ENCODE measurements at places on chromosomes 12 and 14. TPM values are rescaled to one million over a fixed set of nuclear protein-coding genes. Genes with fewer than 3 reads are reported as not detected.

DNA sequence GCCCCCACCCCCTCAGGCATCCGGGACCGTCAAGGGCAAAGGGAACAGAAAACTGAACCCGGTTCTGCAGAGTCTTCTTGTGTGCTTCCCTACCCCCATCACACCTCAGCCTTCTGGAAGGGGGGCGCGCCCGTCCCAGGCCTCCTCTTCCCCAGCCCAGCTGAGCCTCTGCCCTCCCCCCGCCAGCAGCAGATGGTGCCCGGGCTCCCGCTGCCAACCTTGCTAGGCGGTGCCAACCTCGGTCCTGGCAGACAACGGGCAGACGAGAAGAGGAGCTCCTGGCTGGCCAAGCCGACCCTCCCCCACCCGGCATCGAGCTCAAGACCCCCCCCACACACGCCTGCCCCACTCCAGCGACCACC lies 8.7 kb downstream of the STAC3 start:
- DNase-seq = no peak

DNA sequence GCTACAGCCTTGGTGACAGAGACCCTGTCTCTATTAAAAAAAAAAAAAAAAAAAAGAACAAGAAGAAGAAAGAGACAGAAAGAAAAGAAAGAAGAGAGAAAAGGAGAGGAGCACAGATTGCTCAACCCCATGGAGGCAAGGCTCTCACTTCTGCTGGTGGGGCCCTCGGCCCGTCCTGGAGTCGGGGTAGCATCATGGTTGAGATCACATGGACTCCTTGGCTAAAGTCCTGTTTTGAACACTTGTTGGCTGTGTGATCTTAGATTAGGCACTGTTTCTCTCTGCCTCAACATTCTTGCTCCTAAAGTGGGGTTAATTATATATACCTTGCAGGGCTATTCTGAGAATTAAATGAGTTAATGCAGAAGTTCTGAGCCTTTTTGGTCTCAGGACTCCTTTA lies 207.7 kb downstream of the CACNA1C start:
- no peak for DNase-seq

- DNase-seq = no peak
Observed at GRCh38 chr14:21820631-21821030, 147.0 kb upstream of the OR4E1 start.

- peak; percentile 51 for DNase-seq
Observed at GRCh38 chr14:92471919-92472318, 41.7 kb upstream of the RIN3 start.

DNA sequence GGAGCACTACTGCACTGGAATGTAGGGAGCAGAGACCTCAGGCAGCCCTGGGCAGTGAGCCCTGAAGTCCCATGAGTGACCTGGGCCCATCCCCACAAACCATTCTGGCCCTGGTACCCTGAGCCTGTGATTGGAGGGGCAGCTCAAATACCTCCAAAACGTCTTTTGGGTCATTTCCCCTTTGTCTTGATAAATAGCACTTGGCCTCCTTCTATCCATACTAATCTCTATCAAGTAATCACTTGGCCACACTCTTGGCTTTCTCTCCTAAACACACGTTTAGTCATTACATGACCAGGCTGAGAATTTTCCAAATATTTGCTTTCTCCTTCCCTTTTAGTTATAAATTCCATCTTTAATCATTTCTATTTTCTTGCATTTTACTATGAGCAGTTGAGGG lies 91.3 kb downstream of the RPAP3 start:
- no peak for DNase-seq

- DNase-seq = no peak
Observed at GRCh38 chr12:11685716-11686115, 36.2 kb downstream of the ETV6 start.

DNA sequence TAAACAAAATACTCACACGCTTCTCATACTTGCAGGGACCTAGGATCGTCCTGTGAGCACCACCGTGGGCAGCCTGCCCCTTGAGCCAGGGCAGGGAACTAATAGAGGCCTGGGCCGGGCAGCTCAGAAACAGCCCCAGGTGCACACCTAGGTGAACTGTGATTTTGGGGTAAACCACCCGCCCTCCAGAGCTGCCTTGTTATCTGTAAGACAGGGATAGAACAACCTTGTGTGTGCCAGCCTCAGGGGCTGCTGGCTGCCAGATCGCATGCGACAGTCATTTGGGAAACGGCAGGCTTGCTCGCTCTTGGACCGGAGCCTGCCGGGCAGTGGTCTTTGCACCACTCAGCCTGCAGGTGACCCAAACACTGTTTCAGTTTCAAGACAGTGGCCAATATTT lies 86.8 kb downstream of the ADGRD1 start:
- DNase-seq = no peak

DNA sequence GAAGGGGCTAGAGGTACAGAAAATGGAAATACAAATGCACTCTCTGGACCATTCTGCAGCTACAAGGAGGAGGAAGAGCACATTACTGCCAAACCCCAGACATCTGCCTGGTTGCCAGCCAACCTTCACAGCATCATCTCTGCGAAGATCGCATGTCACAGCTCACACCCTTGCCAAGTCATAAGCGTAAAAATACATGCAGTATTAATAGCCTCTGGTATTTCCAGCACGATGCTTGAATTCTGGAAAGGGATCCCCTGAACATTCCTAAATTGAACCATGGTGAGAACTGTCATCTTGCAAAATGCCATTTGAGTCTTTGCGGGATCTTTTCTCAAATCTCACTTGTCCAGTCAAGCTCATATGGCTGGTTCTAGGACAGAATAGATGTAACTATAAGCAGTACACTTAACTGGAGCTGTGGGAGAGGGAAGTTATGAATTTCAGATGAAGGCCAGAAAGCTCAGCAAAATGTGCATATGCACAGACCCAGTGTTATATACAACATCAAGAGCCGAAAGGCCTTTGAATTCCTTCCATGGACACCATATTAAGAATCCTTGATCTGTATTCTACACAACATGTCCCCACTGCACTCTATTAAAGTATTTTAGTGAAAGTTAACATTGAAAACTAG lies 211.6 kb downstream of the DUSP6 start:
- no peak for DNase-seq

- DNase-seq = no peak
Observed at GRCh38 chr12:53737093-53737808, 10.0 kb upstream of the CALCOCO1 start.

DNA sequence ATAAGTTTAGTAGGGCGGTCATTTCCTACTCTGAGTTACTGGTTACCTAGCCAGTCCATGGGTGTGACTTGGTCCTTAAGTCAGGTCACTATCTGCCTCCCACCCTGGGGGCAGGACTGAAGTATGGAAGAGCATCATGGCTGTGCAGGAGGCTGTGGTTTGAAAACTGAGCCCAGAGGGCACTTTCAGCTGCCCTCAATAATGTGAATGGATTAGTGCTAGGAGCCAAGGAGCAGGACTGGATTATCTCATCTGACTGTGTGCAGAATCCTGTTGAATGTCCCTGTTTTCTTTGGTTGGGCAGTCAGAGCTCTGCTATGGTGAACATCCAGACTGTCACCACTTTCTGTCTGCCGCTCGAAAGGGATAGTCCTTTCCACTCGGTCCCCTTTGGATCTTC lies 1.6 kb downstream of the ATXN7L3B start:
- no peak for DNase-seq

DNA sequence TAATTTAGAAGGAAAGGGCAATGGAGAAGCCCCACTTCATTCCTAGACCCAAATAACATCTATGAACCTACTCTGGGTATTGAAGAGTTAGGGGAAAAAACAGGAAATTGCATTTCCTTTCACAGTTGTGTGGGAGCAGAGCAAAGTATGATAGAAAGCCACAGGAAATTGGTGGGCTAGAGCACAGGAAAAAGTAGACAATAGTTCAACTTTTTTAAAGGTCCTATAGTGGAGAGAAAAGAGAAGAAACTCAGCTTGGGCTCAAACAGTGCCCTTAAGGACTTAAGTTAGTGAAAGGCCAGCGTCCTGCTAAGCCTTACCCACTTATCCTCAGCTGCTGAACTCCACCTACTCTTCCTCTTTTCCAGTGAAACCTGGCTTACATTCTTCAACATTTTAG lies 258.1 kb downstream of the DPY19L2 start:
- no peak for DNase-seq

DNA sequence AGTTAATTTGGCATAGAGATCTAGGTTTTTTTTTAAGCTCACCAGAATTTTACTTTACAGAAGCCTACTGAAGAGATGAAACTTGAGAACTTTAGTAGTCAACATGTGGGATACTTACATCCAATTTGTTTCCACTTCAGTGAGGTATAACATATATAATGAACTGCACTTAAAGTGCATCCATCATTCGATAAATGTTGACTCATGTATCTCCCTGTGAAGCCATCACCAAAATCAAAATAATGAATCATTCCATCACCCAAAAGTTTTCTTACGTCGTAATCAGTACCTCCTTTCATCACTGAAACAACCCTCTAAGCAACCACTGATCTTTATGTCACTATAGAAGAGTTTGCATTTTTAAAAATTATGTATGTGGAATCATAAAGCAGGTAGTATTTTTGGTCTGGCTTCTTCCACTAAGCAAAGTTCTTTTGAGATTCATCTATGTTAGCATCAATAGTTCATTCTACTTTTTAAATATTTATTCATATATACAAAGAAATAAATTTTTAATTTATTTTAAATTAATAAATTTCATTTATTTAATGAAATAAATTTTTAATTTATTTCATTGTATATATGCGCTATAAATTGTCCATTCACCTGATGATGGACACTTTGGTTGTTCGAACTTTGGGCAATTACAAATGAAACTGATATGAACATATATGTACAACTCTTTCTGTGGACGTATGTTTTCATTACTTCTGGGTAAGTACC lies 2.0 kb upstream of the CPNE8 start:
- DNase-seq = no peak

GRCh38 chr12:113322343-113322742 lies 12.6 kb downstream of the SLC8B1 start:
- no peak for DNase-seq

- no peak for DNase-seq
Observed at GRCh38 chr12:56462565-56462964, 5.8 kb upstream of the SPRYD4 start.

- DNase-seq = no peak
Observed at GRCh38 chr14:54680651-54681050, 113.7 kb downstream of the SAMD4A start.

- DNase-seq = no peak
Observed at GRCh38 chr14:94129758-94130414, 482 bp upstream of the IFI27L2 start.

- no peak for DNase-seq
Observed at GRCh38 chr14:76489667-76490066, 113.7 kb downstream of the ESRRB start.

DNA sequence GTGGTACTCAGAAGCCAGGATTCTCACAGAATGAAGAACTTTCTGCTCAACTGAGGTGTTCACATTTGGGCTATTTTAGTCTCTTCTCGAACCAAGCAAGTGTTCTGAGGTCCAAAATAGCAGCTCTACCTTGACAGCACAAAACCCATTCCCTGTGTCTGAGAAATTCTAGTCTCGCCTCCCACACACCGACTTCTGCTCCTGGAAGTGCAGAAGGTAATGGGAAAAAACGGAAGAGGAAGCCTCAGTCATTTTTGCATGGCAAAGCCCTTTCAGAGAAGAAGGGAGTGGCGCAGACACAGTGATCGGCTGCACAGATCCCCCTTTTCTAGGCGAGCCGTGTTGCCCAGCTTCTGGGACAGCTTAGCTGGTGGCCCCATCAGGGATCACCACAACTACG lies 31.2 kb upstream of the VPS33A start:
- DNase-seq = no peak

GRCh38 chr12:28015165-28015564 lies 42.6 kb upstream of the PTHLH start:
- no peak for DNase-seq

- DNase-seq = no peak
Observed at GRCh38 chr14:100108840-100109593, 43.8 kb downstream of the EVL start.

DNA sequence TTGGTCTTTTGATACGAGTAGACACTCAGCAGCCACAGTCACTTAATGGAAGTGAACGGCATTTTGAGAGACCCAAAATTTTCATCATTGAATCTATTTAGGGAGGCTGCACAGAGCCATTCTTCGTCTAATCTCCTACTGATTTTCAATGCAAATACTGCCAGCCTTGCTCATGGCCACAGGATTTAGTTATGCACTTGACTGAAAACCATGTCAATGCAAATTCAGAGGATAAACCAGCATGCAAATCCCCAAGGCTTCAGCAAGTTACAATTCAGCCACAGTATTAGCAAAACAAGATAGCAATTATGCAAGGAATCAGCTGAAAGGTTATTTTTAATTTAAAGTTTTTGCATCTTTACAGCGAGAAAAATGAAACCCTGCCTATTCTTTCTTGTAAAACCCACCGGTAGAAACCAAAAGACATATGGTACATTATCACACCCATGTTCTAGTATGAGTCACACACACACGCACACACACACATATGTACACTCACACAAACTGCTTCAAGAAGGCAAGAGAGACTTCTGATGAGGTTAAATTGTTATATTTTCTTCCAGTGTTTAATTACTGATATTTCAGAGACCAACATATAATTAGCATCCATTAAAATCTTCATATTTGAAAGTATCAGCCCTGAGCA lies 985.3 kb upstream of the FLRT2 start:
- DNase-seq = no peak

DNA sequence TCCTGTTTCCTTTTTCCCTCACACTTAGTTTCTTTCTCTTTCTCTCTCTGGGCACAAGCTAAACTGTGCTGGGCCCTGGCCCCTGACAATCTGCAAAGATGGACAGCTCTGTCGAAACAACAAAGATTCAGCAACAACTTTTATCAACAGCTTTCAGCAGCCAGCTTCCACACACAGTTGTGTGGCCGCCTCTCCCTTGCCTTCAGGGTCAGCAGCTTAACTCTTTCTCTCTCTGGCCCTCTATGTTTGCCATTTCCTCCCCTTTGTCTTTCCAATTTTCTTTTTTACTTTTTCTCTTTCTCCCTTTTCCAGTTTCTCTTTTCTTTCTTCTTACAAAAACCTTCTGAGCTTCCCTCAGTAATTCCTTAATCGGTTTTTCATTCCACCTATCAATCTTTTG lies 43.3 kb downstream of the IQSEC3 start:
- DNase-seq = no peak

GRCh38 chr14:59107819-59108218 lies 80.6 kb upstream of the DAAM1 start:
- no peak for DNase-seq

GRCh38 chr12:28316049-28316448 lies 125.8 kb downstream of the CCDC91 start:
- DNase-seq = no peak

DNA sequence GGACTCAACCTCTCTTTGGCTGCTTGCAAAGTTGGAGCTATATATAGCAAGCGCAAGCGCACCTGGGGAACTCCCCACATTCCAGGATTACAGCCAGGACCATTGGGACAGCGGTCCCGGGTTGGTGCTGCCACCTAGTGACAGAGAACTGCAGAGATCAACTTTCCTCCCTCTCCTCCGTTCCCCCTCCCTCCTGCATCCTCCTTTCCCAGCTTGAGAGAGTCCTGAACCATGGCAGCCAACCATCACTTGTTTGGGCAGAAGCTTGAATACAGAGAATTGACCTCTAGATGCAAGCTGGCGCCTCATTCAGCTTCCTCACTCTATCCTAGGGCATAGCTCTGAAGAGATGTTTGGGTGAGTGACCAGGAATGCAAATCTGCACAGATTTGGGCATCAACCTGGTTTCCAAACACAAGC lies 17.4 kb upstream of the FLVCR2 start:
- DNase-seq = peak; percentile 88

The NPFF gene
- total RNA-seq = 0.80 TPM

The OR6C1 gene
- not detected for total RNA-seq

The KRT84 gene
- not detected for total RNA-seq

The PTGER2 gene
- total RNA-seq = 1.2 TPM

The NR2C1 gene
- total RNA-seq = 39.0 TPM

The GLIPR1L1 gene
- 1.7 TPM for total RNA-seq

The ADGRD1 gene
- total RNA-seq = 1.3 TPM

The FRS2 gene
- total RNA-seq = 27.8 TPM

The MANSC1 gene
- 8.9 TPM for total RNA-seq

The EIF2B2 gene
- 42.6 TPM for total RNA-seq

The LRFN5 gene
- 5.4 TPM for total RNA-seq
